Hematopoietic multipotent progenitor cell treated with erythropoietin and hydrocortisone succinate and interleukin-3 and kit ligand, for 6 days (in vitro differentiated cells): ENCODE measurements at places on chromosomes 7 and 10.

DNA sequence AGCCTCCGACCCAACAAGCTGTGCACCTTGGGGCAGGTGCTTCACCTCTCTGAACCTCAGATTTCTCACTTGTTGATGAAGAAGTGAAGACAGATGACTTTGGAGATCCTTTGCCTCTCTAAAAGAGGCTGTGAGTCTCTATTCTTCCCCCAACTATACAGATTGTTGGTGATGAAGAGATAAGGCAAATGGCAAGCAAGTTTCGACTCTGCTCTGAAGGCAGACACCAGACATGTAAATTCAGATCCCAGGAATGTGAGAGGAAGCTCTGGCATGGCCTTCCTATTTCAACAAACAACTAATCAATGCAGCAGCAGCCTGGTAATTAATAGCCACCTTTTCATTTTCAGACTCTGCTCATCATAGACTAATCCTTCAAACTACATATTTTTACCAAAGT, 74.2 kb upstream of the EGR2 start:
- DNase-seq, result no peak

DNA sequence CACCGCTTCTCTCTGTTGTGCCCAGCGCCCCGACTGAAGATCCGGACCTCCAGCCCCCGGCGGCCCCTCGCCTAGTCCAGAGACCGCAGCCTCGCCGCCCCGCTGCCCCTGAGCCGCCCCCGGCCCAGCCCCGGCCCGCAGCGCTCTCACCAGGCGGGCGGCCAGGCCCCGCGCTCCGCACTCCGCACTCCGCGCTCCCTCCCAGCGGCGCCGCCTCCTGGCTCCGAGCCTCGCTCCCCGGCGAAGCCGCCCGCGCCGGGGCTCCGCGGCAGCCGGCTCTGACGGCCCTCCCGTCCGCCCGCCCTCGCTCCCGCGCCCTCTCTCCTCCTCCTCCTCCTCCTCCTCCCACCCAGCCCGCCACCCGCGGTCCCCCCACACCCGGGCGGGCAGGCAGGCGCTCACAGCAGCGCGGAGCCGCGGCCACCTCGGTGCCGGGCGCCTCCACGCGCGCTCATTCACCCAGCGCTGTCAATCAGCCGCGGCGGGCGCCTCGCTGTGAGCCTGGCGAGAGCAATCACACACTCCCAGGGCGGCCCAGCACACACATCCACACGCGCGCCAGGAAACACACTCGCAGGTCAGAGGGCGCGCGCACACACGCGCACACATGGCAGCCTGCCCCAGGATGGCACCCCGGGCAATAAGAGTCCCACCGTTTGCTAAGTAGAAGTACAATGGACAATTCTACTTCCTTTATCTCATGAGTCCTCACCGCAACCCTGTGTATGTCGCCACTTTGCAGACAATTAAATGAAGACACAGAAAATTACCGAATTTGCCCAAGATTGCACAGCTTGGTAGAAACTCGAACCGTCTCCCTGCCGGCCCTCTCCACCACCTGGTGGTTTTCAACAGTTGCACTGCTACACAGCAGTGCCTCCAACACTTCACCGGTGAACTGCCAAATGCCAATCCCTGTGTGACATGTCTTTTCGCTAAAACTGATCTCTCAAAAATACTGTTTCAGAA, at the start of gene PRRT4:
Gene PRRT4 (minus strand): TSS at position 280 of the 969 bp plus-strand sequence.
- DNase-seq, result peak; percentile 63

DNA sequence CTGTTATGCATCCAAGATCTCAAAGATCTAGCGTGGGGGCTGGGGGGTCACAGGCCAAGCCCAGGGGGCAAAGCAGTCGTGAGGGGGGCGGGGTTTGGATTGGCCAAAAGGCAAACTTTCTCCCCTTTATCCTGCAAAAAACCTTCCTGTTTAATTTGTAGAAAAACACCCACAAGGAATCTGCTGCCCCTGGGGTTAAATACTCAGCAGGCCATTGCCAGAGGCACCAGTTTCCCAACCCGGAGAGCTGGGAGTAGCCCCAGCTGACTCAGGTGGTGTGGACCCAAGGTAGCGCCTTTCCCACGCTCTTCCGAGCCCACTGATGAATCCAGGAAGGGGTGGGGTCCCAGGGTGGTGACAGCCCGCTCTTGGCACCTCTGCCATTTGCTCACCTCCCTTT, 21.4 kb downstream of the KCP start:
- no peak for DNase-seq

DNA sequence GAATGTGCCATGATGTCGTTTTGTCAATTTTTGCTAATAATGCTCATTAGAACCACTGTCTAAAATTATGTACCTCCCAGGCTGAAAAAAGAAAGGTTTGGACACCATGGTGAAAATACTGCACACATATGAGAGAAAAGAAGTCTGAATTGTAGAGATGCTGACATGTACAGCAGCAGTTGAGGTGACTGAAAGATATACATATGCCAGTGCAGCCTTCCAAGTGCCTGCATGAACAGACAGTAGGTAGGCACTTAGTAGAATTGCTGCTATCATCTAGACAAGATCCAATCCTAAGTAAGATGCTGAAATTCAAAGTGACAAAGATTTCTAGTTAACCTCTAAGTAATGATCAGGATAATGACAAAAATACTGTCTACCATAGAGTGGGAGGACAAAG, 86.9 kb downstream of the SLC13A1 start:
- no peak for DNase-seq
